Sciatic nerve (tissue), 2 donors: ENCODE measurements at places on chromosomes 3 and 15. TPM values are rescaled to one million over a fixed set of nuclear protein-coding genes. Genes with fewer than 3 reads are reported as not detected.
A peak's percentile ranks its signal among the peaks of the same experiment; 100 is the strongest.

- peak; percentile 79 for DNase-seq
Measured at GRCh38 chr3:146160964-146161662, at the start of gene PLOD2. Gene PLOD2, minus strand, starts transcription at chr3:146161184. Its CDS starts 195 bp downstream, at chr3:146160989.

DNA sequence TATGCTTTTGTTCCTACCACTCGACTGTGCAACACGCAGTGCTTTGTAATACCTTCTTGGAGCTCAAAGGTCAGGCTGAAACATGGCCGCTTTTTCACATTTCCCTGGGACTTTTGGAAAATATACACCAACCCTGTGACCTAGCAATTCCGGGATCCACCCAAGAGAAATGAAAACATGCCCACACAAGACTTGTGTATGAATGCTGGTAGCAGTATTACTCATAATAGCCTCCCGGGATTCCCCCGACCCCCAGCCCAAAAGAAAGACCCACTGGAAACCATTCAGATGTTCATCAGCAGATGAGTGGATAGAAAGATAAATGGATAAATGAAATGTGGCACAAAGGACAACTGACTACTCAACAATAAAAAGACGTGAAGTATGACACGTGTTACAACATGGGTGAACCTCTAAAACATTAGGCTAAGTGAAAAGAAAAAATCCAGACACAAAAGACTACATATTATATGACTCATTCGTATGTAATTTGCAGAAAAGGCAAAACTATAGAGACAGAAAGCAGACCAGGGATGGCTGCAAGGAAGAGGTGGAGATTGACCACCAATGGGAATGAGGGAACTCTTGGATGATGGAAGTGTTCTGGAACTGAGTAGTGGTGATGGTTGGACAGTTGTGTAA, 104.1 kb downstream of the PGPEP1L start:
- no peak for DNase-seq

The ZNF80 gene
- total RNA-seq: not detected

- no peak for DNase-seq
Measured at GRCh38 chr3:51478630-51479029, 21.2 kb downstream of the DCAF1 start.

DNA sequence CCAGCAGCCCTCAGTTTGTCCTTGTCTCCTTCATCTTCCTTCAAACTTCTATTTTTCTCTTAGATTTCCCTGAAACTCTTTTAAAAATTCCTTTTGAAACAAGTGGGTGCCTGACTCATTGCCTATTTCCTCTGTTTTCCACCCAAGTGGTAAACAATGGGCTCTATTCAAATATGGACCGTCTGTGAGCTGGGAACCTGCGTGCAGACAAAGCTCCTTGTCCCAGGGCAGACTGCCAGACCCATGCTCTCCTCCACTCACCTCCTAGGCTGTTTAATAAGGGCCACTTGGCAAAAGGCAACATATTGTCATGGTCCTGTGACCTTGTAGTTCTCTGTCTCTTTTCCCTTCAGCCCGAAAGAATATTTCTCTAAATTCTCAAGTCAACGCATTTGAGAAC, 332.7 kb upstream of the THBS1 start:
- DNase-seq: no peak

The PIGX gene
- total RNA-seq: 18.4 TPM

The CCR8 gene
- not detected for total RNA-seq

The MKRN2OS gene
- total RNA-seq: not detected
